Activated CD4-positive, alpha-beta T cell treated with anti-CD3 and anti-CD28 coated beads, Interleukin-2, amount 50 U/mL, for 1 hour (primary cell): ENCODE measurements at places on chromosomes 12 and 14.

DNA sequence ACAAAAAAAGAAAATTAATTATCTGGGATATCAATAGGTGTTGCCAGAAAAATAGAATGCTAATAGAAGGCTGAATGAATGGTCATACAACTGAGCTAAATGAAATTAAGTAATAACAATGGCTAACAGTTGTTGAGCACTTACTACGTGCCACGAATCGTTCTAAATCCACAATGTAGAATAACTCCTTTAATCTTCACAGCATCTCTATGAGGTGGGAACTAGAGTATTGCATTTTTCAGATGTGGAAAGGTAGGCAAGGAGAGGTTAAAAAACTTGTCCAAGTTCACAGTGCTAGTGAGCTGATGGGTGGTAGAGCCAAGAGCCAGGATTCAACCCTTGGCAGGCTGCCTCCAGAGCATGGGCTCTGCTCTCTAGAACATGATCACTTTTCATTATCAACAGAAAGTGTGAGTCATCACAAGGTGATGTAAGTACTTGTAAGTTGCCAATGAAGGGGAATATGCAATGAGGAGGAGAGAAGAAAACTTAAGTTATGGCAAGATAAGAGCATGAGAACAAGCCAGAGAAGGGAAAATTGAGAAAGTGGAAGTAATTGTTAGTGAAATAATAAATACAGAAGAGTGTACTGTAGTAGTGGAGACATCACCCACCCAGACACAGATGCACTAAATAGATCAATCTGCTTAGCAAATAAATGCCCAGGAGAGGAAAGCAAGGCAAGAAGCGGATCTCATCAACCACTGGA lies 122.1 kb downstream of the PRKD1 start:
- no peak for DNase-seq

- no peak for DNase-seq
Observed at GRCh38 chr12:44674875-44675274, 201.2 kb downstream of the NELL2 start.

GRCh38 chr14:63692310-63693020 lies 35.4 kb downstream of the SGPP1 start:
- DNase-seq: no peak

GRCh38 chr14:98725191-98725590 lies 546.8 kb downstream of the BCL11B start:
- no peak for DNase-seq

DNA sequence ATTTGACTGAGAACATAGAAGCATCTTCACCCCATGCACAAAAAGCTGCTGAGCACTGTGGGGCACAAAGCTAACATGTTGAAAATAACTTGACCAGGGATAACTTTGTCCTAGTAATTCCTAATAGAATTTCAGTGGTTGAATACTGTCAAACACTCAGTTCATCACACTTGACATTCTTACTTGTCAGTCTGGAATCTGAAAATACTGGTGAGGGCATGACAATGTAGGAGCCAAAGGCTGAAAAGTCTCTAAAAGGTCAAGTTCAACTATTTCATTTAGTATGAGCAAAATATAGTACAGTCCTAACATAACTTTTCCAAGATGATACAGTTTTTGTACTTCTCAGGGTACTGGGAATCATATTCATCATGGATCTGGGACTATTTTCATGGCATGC lies 504.4 kb upstream of the LMO3 start:
- no peak for DNase-seq

- DNase-seq: no peak
Observed at GRCh38 chr14:64082837-64083236, 211.3 kb downstream of the ESR2 start.

- DNase-seq: no peak
Observed at GRCh38 chr12:110869026-110869425, 22.2 kb downstream of the CCDC63 start.

GRCh38 chr14:106024983-106025604 lies 498.7 kb downstream of the TMEM121 start:
- peak; percentile 16 for DNase-seq

- no peak for DNase-seq
Observed at GRCh38 chr12:79046021-79046420, 181.4 kb downstream of the SYT1 start.

GRCh38 chr12:127726671-127727315 lies 540.2 kb upstream of the TMEM132C start:
- no peak for DNase-seq

DNA sequence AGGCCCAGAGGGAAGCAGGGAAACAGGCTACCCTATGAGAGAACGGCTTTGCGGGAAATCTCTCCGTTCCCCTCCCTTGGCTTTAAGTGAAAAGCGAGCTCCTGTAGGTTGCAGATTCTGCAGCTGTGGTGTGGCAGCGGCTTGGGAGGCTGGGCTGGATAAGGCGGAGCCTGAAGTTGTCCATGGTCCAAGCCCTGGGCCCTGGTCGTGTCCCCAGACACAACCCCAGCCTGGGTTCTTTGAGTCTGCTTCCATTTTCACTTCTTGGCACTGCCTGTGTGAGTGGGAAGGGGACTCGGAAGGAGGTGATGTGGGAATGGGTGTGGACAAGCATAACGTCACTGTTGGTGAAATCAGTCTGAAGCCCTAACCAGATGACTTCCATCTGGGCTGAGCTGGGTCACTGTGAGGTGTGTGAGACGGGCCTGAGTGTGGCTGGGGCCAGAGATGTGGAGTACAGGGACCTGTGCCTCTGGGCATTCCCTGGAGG lies 43.0 kb upstream of the CTDSP2 start:
- no peak for DNase-seq

DNA sequence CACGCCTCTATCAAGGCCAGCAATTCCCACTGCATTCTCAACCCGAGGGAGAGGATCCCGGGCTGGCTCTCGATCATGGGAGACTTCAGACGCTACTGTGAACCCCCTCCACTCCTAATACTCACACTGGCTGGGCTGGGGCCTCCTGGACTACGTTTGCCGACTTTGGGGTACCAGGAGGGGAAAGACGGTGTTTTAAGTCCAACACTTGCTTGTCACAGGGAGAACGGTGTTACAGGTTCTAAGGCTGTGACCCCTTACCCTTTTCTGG lies 463 bp downstream of the NACA start:
- no peak for DNase-seq

GRCh38 chr12:79871621-79872020 lies 63.3 kb downstream of the PPP1R12A start:
- DNase-seq: no peak

DNA sequence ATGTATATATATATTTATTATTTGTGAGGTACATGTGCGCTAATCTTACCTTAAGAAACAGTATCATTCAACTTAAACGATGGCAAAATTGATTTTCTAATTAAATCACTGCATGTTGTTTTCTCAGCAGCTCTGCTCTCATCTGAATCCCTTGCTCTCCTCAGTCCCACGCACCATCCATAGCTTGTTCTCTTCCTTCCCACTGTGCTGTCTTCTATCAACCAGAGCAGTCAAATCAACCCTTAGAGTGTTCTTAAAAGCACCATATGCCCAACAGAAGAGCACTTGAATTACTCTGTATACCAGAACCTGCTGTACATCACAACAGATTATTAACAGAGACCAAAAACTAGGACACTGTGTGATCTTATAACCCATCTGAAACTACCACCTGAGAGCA lies 209.4 kb upstream of the G2E3 start:
- no peak for DNase-seq

DNA sequence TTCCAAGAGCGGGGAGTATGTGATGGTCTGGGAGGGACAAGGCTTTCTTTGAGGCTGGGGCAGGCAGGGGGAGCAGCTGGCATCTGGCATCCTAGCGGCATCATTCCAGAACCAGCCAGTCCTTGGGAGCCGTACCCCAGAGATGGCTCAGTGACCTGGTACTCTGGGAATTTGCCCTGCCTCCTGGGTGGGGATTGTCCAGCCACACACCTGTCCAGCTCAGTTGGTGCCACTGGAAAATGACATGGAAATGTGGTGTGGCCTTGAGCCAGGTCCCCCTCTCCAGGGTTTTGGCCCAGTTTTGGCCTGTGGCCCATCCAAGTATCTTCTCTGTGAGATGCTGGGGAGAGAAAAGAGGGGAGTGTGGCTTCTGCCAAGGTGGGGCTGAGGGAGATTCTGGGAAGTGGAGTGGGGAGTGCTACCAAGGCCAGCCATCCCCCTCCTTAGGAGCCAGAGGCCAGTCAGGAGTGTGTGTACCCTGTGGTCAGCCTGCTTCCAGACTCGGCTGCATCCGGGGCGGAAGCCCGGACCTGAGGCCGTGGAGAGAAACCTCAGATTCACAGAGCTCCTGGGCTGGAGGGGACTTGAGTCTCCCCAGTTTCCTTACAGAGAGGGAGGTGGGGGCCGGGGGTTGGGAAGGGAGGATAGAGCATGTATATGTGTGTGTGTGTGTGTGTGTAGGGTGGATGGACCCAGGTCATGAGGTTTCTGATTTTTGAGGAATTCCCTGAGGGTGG lies 14.7 kb upstream of the KRT80 start:
- DNase-seq: no peak

GRCh38 chr12:26691234-26691970 lies 141.6 kb downstream of the ITPR2 start:
- DNase-seq: no peak

DNA sequence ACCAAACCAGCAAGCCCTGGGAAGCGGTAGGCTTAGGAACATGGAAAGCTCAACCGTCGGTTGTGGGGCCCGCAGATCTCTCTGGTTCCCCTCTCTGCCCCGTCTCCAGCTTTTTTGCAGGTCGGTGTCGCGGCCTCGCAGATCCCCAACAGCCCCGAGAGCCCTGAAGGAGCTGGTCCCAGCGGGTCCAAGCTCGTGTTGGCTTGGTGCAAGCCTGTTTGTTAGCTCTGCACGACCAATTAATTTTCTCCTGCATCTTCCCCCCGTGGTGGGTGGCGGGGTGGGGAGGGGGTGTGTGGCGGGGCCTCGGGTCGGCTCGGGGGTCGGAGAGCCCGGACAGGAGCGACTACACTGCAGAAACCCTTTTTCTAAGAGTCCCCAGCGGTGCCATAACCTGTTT lies 449 bp upstream of the SLC24A4 start:
- DNase-seq: no peak

- no peak for DNase-seq
Observed at GRCh38 chr12:18703321-18703720, 34.5 kb downstream of the PLCZ1 start.

GRCh38 chr12:131513606-131514005 lies 197.3 kb upstream of the SFSWAP start:
- no peak for DNase-seq
